ENCODE measurements at places on chromosomes 2 and 18.

- DNase-seq, result no peak
Measured at GRCh38 chr18:43887491-43887890, 610.2 kb upstream of the SYT4 start.

GRCh38 chr2:105773568-105773967 is 28.9 kb downstream of the NCK2 start:
- no peak for DNase-seq

DNA sequence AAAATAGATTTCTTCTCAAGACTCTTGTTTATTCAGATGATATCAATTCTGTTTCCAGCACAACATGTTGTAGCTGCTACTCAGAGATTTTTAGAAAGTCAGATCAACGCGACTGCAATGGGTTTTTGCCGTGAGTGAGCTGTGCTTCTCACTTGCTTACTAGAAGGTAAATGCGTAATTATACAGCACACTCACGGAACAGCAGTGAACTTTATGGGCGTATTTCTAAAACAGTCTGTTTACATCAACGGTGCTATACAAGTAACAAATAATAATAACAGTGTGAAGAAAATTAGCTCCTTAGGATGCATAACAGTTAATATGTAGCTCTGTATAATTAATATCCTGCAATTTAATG is 533.6 kb downstream of the RNF144A start:
- no peak for DNase-seq

GRCh38 chr2:193469251-193469650 is 1274.5 kb upstream of the TMEFF2 start:
- no peak for DNase-seq

DNA sequence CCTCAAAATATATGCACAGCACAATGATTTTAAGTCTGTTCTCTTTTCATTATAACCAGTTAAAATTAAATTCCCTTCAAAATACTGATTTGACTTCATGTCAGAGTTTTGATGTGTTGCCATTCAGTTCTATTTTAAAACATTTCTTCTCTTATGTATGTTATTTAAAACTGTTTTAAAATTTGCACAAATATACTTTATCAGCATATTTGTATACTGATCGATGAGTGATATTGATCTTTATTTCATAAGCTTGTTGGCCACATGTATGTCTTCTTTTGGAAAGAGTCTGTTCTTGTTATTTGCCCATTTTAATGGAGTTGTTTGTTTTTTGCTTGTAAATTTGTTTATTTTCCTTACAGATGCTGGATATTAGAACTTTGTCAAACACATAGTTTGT is 496.3 kb upstream of the VWC2L start:
- DNase-seq, result no peak

DNA sequence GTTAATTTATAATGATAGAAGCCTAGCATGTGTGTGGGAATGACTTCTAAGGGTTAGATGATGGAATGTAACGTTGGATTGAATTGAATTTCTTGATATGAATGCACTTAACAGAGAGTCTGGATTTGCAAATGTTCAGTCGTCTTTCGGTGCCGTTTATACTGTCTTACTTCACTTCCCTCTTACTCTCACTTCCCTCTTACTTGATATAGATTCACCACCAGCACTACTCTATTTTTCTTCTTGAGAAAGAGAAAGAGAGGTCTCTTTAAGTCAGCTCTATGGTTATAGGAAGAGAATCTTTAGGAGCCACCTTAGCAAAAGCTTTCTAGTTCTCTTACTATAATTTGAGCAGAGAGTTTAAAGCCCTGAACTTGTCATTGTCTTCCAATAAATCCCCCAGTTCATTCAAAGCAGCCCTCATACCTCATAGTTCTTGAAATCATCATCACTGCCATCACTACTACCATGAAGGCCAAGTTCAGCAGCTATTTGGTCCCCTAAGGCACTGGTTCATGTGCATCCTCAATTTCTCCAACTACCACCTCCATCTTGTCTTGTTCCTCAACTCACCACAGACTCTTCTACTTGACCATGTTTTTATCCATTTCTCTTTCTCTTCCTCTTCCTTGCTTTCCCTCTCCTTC is 501.7 kb upstream of the TCF4 start:
- no peak for DNase-seq

DNA sequence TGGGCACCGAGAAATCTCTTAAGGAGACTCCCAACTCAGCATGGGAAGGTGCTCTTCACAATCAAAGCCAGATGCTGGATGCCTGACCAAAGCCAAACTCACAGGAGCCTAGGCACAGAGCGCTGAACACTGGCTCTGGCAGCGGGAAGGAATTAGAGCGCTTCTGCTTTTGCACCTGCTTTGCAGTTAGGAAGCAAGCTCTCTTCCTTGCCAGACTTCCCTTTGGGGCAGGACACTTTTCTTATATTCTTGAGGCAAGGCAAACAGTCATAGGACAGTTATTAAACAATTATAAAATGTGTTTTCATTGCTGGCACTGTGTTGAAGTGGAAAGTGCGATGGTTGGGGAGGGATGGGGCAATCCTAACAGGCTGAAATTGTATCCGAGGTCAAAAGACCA is 79.6 kb upstream of the DNMT3A start:
- DNase-seq, result no peak

- DNase-seq, result no peak
Measured at GRCh38 chr2:198173242-198173641, 368.8 kb downstream of the PLCL1 start.

GRCh38 chr18:36665952-36666351 is 162.8 kb downstream of the TPGS2 start:
- DNase-seq, result no peak

- DNase-seq, result no peak
Measured at GRCh38 chr2:127195140-127196074, 24.7 kb downstream of the CYP27C1 start.

- DNase-seq, result no peak
Measured at GRCh38 chr2:71602581-71602980, 149.2 kb downstream of the DYSF start.

- no peak for DNase-seq
Measured at GRCh38 chr18:63292831-63293683, 26.5 kb downstream of the BCL2 start.

DNA sequence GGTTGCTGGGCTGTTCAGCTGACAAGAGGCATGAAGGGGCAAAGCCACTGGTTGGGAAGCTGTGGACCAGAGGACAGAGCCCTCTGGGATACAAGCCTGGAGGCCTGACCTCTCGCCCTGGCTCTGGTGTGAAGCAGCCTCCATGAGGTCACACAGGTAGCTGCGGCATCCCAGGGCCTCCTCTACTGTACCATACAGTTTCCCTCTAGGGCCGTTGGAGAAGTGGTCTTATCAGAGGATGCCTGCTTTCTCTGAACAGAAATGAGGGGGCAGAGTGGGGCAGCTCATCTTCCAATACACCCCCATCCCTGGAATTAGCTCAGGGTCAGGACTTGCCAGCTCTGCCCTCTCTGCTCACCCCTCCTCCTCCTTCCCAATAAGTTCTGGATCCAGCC is 135.1 kb upstream of the SMAD2 start:
- no peak for DNase-seq

Measured in NCI-H510A (cell line).